ENCODE measurements at places on chromosomes 12 and 14. TPM values are rescaled to one million over a fixed set of nuclear protein-coding genes. Genes with fewer than 3 reads are reported as not detected.
A peak's percentile ranks its signal among the peaks of the same experiment; 100 is the strongest.

- no peak for DNase-seq
Observed at GRCh38 chr12:20451761-20452160, 83.4 kb downstream of the PDE3A start.

DNA sequence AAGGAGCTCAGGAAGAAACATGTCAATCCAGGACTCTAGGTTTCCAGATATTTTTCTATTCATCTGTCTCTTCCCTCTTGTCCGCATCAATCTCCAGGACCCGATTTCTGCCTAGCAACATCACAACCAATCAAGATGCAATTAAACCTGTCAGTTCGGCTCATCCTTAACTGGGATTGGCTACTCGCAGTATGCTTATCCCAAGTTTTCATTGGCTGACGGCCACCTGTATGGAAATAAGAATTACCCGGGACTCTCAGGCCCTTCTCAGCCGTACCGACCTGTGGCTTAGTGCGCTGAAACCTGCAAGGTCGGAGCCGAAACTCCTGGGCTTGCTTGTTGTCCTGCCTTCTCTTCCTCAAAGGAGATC, 20.4 kb upstream of the ATP5MC2 start:
- DNase-seq = no peak

DNA sequence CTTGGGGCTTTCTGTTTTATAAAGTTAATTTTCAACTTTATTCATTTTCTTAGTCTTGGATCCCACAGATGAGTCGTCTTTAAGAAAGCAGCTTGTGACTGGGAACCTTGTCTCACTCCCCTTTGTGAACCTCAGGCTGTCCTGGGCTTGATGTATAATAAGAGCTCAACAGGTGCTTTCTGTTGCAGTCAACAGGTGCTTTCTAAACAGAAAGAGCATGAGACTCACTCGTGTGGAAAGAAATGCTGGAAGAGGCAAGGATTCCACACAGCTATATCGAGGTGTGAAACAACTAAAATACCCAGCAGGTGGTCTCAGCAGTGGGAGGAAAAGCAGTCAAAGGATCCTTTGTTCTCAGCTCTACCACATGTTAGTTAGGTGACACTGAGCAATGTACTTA, 398.9 kb downstream of the EGLN3 start:
- no peak for DNase-seq

GRCh38 chr12:59031313-59031712, 111.0 kb upstream of the LRIG3 start:
- no peak for DNase-seq

- peak; percentile 64 for DNase-seq
Observed at GRCh38 chr14:105486974-105487448, 325 bp downstream of the CRIP1 start.

DNA sequence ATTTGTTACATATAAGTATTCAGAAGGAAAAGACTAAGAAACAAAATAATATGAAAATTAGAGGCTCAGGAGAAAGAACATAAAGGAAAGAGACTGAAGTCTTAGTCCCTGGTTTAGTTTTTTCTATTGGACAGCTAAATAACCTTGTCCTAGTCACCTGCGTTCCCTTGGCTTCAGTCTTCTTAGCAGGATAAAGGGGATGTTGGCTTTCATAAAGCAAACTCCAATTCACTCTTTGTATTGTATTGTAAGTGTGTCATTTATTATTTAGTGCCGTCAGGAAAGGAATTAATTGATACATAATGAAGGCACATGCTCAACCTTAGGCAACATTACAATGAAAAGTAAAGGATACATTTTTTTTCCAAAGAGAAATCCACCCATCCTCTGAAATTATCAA, 190.3 kb upstream of the PPFIA2 start:
- DNase-seq = no peak

GRCh38 chr14:67158566-67158965, 30.7 kb upstream of the GARIN2 start:
- no peak for DNase-seq

- DNase-seq = no peak
Observed at GRCh38 chr12:96590970-96591369, 101.6 kb downstream of the CFAP54 start.

DNA sequence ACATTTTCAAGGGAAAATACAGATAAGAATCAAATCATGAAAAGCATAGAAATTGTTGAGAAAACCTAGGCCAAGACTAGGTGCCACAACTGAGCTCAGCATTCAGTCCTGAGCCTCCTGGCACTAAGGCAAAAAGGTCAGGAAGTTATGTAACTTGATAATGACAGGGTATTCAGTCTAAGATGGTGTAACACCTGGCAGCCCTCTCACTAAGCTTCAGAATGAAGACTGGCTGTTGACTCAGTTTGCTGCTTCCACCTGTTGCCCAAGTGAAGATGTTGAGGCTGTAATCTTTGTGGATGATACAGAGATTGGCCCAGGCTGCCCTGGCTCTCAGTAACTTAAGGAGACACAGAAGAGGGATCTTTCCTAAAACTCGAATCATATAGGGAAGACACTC, 19.6 kb downstream of the PROX2 start:
- DNase-seq = no peak

GRCh38 chr14:62125793-62126192, 363.6 kb downstream of the SNAPC1 start:
- DNase-seq = no peak

- peak; percentile 36 for DNase-seq
Observed at GRCh38 chr14:21098076-21098891, at the start of gene ZNF219. Gene ZNF219 (minus strand): TSS chr14:21098655. CDS start chr14:21093591, 5,064 bp downstream.

GRCh38 chr12:28217805-28218204, 27.5 kb downstream of the CCDC91 start:
- no peak for DNase-seq

- no peak for DNase-seq
Observed at GRCh38 chr12:51801027-51801426, 47.5 kb downstream of the FIGNL2 start.

DNA sequence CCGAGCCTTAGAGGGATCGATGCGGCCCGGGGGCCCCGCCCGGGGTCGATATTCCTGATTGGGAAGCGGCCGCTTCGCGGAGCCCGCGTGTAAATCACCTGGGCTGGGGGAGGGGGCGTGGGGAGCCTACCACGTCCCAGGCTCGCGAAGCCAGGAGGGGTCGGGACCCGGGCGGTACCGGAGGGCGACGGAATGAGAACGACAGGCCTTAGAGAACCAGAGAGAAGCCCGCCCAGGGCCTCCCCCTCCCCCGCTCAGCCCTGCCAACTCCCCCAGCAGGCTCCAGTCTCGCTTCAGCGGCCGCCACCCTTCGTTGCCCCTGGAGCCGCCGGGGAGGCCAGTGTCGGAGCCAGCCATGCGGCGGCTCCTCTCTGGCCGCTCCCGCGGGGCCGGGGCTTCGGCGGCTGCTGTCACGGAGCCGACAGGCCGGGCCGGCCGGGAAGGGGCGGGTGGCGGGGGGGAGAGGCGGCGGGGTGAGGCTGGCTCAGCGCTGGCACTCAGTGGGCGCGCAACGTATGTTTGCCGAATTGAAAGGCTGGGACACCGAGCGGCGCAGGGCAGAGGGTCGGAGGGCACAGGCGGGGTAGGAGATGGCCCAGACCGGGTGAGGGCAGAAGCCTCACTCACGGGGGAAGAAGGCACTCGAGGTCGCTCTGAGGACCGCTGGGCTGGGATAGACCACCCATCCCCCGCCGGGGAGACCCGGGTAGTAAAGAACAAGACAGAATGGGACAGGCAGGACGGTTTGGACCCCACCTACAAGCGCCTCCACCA, 1.4 kb upstream of the DNAJC22 start:
- DNase-seq = peak; percentile 43

- no peak for DNase-seq
Observed at GRCh38 chr12:47602325-47602724, 103.5 kb downstream of the RPAP3 start.

DNA sequence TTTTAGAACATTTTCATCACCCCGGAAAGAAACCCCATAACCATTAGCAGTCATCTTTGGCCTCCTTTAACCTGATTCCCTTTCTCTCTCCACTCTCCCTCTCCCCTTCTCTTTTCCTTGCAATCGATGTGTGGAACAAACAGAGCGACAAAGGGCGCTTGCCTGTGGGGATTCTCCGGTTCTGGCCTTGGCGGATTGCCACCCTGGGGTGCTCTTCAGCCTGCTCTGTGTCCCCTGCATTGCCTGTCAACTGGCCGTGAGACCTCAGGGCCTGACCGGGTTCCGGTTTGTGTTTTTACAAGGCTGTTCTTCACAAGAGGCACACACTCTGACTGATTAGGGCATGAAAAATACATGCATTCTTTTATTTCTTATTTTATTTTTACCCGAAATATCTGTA, 27.8 kb downstream of the LRTM2 start:
- DNase-seq = no peak

DNA sequence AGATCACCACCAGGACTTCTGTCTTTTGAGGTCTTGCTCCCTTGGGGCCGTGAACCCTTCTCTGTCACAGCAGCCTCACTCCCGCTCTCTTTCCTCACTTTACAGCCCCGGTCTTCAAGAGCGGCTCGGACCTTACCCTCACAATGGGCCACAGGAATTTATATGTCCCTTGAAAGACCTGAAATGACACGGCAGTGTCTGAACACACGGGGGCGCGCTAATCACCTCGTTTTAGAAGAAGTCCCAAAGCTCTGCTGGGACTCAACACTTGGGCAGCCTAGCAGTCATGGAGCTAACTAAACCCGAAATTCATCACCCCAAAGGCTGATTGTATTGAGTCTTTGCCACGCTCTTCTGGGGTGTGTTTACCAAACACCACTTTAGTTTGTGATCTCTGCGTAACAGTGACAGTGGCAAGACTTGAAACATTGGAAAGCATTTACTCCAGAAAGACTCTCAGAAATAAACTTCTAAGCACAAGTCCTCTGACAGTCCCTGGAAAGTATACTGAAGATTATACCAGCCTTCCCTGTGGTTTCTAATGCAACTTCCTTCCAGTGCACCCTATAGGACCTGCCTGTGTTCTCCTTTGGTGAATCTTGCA, 29.0 kb downstream of the SERPINA11 start:
- DNase-seq = no peak

- no peak for DNase-seq
Observed at GRCh38 chr14:22513066-22513812, 75.8 kb downstream of the DAD1 start.

DNA sequence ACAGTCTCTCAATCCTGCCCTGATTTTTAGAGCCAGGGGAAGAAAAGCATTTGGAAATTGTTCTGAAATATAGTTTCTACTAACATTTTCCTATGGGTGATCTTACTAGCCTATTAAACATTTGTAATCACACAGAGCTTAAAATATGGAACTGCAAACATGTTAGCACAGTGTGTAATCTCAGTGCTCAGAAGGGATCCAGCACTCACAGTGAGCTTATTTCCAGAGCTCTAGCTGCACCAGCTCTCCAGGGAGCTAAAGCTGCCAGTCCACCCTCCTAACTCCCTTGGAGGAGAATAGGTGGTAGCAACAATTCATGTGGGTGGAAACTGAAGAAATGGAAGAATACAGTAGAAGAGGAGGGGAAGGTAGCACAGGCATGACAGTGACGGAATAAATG, 64.9 kb upstream of the SYT1 start:
- DNase-seq = no peak

DNA sequence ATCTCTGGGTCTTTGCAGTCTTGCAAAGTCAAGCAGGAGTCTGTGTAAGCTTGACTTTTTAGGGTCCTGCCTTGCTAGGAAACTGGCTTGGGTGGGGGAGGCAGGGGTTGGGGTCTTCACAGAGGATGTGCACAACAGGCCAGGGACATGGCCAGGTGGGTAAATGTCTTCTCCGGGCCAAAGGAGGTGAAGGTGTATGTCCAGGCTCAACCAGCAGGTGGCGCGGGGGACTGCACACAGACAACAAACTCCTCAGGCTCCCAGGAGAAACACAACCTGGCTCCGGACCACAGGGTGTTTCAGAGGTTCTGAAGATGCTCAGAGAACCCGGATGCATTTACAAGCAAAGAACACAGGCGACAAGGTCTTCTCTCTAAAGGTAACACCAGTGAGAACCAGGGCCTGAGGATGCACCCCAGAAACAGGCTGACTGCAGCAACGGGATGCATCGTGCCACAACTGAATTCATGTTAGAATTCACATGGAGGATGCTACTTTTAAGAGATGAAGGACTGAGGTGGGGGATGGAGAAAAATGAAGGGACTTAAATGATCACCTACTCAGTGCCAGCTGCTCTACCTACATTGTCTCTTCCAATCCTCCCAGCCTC, 56.0 kb downstream of the PLEKHG3 start:
- peak; percentile 30 for DNase-seq

DNA sequence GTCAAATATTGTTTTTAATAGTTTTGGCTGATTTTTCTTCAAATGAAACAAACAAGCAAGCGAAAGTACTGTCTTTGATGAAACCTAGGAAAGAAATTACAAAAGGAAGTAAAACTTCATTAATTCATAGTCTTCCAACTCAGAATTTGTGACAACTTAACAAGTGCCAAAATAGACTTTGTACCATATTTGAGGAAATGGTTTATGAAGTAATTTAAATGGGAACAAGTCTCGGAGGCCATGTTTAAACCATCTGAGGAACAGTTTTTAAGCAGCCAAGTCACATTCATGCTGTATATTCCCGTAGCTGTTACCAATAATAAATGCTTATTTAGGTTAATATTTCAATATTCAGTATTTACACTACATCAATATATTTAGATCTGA, 745 bp upstream of the ARHGDIB start:
- DNase-seq = no peak

GRCh38 chr12:68043435-68043834, 54.2 kb downstream of the IFNG-AS1 start:
- DNase-seq = no peak

GRCh38 chr14:24058260-24058950, 6.6 kb downstream of the CARMIL3 start:
- DNase-seq = peak; percentile 62

- DNase-seq = no peak
Observed at GRCh38 chr14:79395061-79395460, 816.2 kb downstream of the DIO2 start.

- DNase-seq = no peak
Observed at GRCh38 chr12:55227643-55228042, 6.8 kb downstream of the OR10A7 start.

- DNase-seq = no peak
Observed at GRCh38 chr12:128381541-128381940, 114.6 kb downstream of the TMEM132C start.

The TSPAN8 gene
- total RNA-seq = not detected

The HCAR3 gene
- not detected for total RNA-seq

The PRICKLE1 gene
- total RNA-seq = not detected

The CLEC2B gene
- total RNA-seq = 141 TPM

The TMEM132D gene
- total RNA-seq = not detected

The CACNA2D4 gene
- 9.6 TPM for total RNA-seq

The OTX2 gene
- not detected for total RNA-seq

The RAD9B gene
- 1.5 TPM for total RNA-seq

The USP44 gene
- total RNA-seq = 2.3 TPM

The SDSL gene
- total RNA-seq = not detected
